Stimulated activated CD4-positive, alpha-beta T cell treated with anti-CD3 and anti-CD28 coated beads, Interleukin-2, amount 100 ng/mL, for 24 hours (primary cell): ENCODE measurements at places on chromosomes 6 and 20.

DNA sequence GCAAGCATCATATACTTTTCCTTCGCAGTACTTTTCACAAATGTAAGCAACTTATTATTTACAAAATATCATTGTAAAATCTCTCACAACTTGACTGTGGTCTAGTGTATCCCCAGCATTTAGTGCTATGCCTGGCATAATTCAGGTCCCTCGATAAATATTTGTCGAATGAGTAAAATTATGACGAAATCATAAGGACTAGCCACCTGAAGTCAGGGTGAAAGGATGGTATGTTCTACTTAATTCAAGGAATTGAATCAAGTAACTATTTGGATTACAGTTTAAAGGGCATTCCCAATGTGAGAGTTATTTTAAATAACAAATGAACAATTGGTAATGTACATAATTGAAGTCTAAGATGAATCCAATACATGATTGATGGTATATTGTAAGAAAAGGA, 393.0 kb upstream of the SLC35B3 start:
- no peak for DNase-seq

GRCh38 chr6:11637266-11637665, 99.7 kb downstream of the TMEM170B start:
- no peak for DNase-seq

- DNase-seq, result no peak
Measured at GRCh38 chr6:131038597-131039344, 24.3 kb downstream of the EPB41L2 start.

GRCh38 chr6:79796197-79796596, 151.2 kb downstream of the ELOVL4 start:
- DNase-seq, result no peak

- DNase-seq, result no peak
Measured at GRCh38 chr6:9233226-9233625, 797.9 kb upstream of the SLC35B3 start.

- no peak for DNase-seq
Measured at GRCh38 chr20:17767624-17768023, 67.9 kb downstream of the BANF2 start.

GRCh38 chr6:6699741-6700367, 111.3 kb downstream of the LY86 start:
- no peak for DNase-seq

GRCh38 chr6:128511506-128511905, 8.9 kb downstream of the PTPRK start:
- DNase-seq, result no peak

DNA sequence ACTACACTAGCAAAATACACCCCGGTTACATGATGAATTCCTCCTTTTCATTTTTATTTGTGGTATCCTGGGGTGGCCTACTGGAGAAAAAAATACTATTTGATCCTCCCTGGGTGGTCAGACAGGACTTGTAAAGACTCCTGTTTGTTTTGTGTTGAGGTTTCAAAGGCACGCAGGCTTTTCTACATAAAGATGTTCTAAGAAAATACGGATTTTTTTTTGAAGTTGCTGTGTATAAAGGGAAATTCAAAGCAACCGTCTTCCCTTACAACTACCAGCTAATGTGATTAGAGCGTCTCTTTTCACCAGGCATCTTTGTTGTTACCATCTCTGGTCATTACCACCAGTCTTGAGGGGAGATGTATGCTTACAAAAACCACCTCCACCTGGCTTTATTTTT, 187.1 kb downstream of the SOX4 start:
- DNase-seq, result no peak

DNA sequence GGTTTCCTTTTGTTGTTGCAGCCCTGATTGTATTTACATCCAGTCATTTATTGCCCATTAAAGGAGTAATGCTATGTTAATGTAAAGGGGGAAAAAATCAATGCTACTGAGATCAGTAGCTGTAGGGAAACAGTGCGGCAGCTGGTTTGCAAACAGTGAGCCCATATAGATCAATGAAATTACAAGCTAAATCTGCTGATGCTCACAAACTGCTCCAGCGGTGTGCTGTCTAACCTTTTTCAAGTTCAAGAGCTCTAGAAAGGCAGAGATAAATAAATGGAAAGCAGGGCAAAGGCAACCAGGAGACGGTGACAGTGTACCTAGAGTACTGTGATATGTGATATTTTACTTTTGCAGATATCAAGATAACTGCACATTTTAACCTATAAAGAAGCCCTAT, 449.0 kb upstream of the MMS22L start:
- DNase-seq, result no peak
